Activated CD4-positive, alpha-beta T cell treated with anti-CD3 and anti-CD28 coated beads, Interleukin-2, amount 10 ng/mL, durations not matched to agents 24 days and 14 days (primary cell): ENCODE measurements at places on chromosomes 2 and 18.

DNA sequence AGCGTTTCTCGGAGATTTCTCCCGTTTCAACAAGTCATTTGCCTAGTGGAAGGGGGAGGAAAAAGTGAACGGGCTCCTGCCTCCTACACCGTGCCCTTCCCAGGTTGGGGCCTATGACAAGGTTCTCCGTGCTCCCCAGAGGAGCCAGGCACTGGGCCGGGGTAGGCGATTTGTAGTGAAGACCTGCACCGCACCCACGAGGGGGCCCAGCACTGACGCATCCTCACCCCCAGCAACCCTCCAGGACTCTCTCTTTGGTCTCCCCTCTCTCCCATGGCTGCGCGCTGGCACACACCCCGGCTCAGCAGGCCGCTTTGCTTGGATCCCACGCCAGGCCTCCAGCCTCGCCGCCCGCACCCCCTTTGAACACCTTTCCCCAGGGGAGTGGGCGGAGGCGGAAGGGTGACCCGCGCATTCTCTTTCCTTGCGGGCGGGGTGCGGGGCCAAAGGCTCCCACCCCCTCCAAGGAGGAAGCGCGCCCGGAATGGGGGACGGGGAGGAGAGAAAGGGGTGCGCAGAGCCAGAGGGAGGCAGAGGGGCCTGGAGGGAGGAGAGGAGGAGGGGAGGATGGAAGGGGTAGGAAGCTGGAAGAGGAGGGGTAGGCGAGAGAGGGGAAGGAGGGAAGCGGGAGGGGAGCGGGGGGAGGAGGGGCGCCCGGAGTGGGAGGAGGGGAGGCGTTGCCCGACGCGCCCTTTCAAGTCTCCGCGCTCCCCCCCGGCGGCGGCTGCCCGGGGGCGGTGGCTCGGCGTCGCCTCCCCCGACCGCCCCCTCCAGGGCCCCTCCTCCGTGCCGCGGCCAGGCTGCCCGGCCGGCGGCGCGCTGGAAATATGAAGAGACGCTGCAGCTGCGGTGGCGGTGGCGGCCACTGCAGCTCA, at the start of gene APCDD1:
APCDD1 (plus strand) TSS at position 830 of the 875 bp plus-strand sequence. CDS start 347 bp downstream, outside the sequence.
- no peak for DNase-seq

- DNase-seq, result no peak
These were observed 2.3 kb downstream of the STEAP3 start for GRCh38 chr2:119225926-119226325.

- DNase-seq, result no peak
These were observed 140.4 kb downstream of the CELF4 start for GRCh38 chr18:37425222-37425621.

GRCh38 chr2:144343145-144343544, 176.8 kb downstream of the ZEB2 start:
- no peak for DNase-seq

GRCh38 chr18:9679125-9679524, 29.0 kb upstream of the RAB31 start:
- no peak for DNase-seq

DNA sequence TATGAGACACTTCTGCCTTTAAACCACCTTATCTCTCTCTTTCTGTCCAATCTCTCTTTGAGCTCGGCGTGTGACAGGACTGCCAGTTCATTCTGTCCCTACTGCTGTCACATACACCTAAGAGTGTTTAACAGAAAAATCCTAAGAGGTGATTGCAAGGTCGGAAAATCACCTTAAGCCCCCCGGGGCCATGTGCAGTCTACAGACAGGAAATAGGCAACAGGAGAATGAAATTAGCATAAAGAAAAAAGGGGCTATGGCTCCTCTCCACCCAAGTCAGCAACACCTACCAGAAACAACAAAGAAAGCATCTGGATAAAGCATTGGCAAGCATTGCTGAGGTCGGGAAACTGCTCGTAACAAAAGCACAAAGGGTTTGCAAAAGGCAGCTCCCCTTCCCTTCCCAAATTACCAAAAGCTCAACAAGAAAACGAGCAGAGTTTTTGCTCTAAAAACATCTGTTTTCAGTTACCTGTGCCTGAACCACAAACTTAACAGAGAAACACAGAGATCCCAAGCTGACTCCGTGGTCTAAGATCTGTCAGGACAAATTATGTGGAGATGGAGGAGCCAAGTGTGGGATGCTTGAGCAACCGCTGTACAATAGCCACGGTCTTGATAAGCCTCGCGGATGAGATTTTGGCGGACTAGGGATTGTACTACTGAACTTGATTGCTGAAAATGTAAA, 30.4 kb downstream of the ANKRD44 start:
- DNase-seq, result no peak

DNA sequence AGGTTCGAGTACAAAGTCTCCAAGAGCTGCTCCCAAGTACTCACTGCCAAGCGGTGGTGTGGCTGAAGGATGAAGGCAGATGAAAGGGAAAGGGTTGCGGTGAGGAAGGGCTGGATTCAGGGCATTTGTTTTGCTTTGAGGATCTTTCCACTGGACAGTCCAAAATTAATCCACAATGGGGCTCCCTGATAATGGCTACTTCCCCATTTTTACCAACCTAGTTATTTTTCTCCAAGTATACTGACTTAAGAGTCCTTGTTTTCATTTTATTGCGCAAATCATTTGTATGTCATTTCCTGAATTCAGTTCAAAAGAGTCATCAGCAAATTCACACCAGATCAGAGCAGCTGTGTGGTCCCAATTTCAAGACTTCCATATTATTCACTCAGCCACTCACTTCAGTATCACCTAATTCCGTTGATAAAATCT, 464 bp upstream of the SESTD1 start:
- no peak for DNase-seq

GRCh38 chr2:43714164-43714563, 37.9 kb upstream of the C1GALT1C1L start:
- DNase-seq, result no peak

DNA sequence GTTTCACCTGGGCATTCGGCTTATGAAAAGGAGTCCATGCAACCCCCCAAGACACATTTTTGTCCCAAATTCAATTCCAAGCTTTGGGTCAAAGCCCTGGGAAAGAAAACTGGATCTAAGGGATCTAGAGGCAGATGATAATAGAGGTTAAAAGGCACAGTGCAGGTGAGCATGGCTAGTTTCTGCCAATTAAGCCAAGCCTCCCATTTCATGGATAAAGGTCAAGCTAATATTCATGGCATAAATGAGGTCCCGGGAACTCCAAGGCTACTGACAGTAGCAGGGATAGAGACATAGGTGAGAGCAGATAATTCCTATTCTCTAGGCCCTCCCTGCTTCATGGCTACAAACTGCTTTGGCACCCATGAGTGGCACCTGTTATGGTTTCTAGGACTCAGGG, 83.1 kb downstream of the CAMKMT start:
- DNase-seq, result no peak

DNA sequence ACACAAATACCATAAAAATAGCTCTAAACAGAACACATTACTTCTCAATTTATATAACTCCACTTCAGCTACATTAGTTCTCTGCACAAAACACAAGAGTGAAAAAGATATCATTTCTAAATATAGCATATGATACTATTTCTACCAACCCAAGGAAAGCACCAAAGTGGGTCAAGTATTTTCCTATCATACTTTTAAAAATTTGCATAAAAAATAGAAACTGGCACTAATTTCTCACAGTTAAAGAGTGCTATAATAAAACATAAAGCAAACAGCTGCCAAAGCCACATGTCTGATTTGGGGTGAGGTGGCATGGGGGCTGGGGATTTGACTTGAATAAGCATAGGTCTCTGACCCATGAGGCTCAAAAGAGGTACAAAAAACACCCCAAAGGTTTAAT, 61.5 kb downstream of the BARD1 start:
- no peak for DNase-seq

DNA sequence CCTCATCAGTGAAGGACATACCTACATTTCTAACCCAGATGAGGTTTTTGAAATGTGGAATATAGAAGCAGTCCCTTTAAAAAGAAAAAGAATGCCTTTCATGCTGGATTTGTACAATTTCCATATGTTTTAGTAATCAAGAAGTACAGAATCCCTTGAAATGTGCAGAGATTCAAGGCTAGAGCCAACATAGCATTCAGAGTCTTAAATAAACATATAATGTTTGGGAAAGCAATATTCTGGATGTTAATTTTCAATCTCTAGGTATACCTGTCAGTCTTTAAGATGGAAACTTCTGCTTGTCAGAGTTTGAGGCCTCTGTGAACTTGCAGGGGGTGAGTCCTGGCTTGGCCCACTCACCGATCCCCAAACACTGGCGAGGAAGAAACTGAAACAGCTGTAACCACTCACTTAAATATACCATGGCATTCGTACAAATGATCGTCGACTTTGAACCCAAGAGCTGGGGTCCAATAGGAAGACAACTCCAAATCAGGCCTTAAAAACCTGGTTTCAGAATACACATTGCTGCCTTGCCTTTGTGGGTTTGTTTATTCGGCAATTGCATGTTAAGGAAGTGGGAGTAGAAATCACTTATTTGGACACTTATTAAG, 132.8 kb upstream of the NCK2 start:
- DNase-seq, result no peak

DNA sequence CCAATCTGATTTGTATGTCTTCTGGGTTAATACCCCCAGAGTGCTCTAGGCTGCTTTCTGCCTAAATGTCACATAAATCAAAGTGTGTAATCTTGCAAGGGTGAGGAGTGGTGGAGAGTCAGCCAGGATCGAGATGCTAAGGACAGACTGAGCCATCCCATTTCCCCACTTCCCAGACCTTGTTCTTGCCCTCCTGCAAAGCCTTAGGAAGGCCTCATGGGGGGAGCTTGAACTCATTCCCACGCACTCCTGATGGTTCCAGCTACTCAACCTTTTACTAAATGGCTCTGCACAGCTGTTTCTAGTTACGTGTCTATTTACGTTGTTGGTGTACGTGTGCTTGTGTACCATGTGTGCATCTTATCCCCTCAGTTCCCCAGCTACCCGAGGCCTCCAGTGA, 423.6 kb upstream of the TNP1 start:
- DNase-seq, result no peak

DNA sequence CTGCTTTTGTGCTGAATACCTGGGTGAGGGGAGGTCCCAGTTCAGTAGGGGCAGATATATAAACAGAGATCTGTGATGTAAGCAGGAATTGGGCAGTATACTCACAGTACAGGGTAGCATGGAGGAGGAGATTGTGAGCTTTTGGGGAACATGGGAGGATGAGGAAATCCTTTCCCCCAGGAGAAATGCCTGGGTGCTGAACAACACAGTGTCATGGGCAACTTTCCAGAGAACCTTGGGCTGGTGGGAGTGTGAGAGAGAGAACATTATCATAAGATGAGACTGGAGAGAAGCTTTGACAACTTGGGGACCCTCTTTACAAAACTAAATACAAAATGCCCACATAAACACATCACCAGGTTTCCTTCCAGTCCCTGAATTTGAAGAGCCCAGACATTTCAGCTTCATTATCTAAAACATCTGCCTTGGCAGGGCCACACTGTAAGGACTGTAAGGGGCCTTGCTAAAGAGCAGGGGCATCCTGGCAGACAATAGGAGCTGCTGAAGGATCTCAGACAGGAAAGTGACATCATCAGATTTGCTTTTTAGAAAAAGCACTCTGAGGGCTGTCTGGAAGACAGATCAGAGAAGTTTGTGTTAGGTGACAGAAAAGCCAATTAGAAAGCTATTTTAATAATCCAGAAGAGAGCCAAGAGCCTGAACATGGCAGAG, 303.1 kb upstream of the FBXO11 start:
- no peak for DNase-seq

GRCh38 chr18:61651880-61652268, 240.9 kb downstream of the RNF152 start:
- no peak for DNase-seq

GRCh38 chr18:489244-490023, 11.1 kb downstream of the COLEC12 start:
- DNase-seq, result no peak

- no peak for DNase-seq
These were observed 230.4 kb upstream of the AGAP1 start for GRCh38 chr2:235263205-235264120.

DNA sequence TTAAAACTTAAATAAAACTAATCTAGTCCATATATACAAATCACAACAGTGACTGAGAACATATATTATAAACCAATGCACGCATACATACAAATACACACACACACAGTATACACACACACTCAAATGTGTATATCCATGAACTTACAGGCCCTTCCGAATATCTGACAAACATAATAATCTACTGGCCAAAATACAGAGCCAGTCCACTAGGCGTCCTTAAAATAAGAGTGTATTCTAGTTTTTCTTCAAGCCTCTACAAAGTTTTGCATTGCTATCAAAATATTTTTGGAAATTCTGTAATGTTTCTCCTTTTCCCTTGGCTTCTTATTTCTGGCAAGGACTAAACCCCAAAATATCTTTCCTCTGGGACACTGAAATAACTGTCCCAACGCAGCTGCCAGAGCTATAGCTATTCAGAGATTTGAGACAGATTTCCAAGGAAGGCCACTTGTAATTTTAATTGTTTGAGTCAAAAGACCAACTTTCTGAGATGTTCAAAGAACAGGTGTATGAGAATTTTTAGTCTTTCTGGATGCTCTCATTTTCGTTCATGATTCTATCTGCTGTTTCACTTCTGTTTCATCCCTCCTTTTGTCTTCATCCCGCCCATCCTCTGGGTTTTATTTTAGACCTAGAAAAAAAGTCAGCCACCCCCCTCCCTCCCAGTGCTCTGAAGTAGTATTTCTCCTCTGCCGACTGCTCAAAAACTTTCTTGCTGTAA, 24.1 kb upstream of the SP3 start:
- DNase-seq, result no peak

DNA sequence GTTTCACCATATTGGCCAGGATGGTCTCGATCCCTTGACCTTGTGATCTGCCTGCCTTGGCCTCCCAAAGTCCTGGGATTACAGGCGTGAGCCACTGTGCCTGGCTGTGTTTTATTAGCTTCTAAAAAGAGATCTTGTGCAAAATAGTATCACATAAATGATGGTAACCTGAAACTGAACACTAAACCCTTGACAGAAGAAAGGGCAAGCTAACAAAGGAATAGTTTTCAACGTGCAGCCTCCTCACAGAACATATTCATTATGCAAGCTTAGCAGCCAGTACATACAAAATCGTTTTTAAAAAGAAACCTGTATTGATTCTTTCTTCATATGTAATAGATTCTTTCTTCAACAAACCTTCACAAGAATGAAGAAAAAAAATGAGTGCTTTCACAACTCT, 20.6 kb downstream of the CHN1 start:
- DNase-seq, result no peak

GRCh38 chr18:63148449-63149301, 170.9 kb downstream of the BCL2 start:
- no peak for DNase-seq

DNA sequence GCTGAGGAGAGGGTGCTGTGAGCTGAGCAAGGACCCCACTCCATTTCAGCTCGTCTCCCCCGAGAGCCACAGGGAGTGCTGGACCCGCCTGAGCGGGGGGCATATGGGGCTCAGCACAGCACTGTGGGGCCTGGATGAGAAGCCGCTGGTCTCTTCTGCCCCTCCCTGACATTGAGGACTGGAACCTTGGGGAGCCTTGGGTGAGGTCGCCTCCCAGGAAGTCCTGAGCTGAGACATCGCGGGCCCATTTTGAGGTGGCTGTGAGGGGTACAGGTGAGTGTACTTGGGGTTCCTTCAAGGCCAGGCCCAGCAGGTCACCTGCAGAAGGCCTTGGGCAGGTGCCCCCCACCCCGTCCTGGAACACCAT, 3.1 kb upstream of the AQP12A start:
- DNase-seq, result peak; percentile 47

- DNase-seq, result peak; percentile 38
These were observed 43.9 kb downstream of the TEX51 start for GRCh38 chr2:126942427-126943203.

- DNase-seq, result no peak
These were observed 98.2 kb downstream of the EIPR1 start for GRCh38 chr2:3279236-3279960.

GRCh38 chr2:27527182-27527581, 30.5 kb downstream of the GCKR start:
- no peak for DNase-seq
